ENCODE measurements at places on chromosomes 2 and 18.
A peak's percentile ranks its signal among the peaks of the same experiment; 100 is the strongest.

DNA sequence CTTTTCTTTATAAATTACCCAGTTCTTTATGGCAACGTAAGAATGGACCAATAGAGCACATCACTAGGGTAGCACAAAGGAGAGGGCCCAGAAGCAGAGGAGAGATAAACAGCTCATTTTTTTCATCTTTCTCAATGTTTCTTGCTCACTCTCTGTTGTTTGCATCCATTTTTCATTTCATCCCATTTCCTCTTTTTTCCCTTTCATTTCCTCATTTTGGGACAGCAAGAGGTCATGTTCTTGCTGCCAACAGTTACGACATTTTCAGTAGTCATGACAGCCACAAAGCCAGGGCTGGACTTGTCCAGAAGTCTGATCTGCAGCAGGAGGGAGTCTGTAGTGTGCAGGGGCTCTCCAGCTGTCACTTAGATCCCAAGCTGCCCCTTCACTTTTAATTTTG, 52.7 kb upstream of the CYP1B1 start:
- DNase-seq: no peak

- no peak for DNase-seq
Observed at GRCh38 chr2:145012214-145012670, 492.3 kb upstream of the ZEB2 start.

DNA sequence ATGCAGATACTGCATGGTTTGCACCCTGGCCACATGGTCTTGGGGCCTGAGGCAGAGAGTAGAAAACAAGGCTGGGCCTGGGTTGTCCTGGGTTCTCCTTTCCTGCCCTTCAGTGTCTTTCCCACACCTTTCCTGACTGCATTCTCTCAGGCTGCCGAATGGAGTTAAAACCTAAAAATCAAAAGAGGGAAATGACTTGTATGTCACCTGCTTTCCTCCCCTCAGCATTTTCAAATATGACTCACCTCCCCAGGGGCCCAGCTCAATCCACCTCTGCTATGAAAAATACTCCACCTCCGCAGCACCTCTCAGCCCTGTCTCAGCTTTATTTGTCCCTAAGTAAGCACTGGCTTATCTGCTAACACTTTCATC, 457.8 kb upstream of the MEX3C start:
- DNase-seq: no peak

- no peak for DNase-seq
Observed at GRCh38 chr18:57787068-57787685, 15.9 kb downstream of the ATP8B1 start.

DNA sequence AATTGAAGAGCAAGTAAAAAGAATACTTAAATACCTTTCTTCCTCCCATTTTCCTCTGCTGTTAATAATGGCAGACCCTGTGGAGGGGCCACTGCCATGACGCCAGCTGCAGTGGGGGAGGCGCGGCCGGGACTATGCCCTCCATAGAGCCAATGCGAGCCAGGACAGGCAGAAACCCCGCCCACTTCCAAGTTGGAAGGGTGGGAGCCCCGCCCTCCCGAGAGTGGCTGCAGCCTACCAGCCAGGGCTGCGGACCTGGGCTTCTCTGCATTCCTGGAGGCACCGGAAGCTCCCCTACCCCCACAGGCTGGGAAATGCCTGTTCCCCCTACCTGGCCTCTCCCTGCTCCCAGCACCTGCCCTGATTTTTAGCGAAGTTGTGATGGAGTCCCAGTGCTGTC, 439.4 kb upstream of the CDH19 start:
- no peak for DNase-seq

GRCh38 chr2:237256887-237257286, 157.1 kb downstream of the COL6A3 start:
- DNase-seq: no peak

GRCh38 chr18:62586781-62587487, 64.1 kb downstream of the ZCCHC2 start:
- DNase-seq: no peak

- DNase-seq: no peak
Observed at GRCh38 chr2:18918280-18918679, 328.9 kb upstream of the NT5C1B start.

- DNase-seq: no peak
Observed at GRCh38 chr2:11404376-11405073, 60.1 kb upstream of the ROCK2 start.

DNA sequence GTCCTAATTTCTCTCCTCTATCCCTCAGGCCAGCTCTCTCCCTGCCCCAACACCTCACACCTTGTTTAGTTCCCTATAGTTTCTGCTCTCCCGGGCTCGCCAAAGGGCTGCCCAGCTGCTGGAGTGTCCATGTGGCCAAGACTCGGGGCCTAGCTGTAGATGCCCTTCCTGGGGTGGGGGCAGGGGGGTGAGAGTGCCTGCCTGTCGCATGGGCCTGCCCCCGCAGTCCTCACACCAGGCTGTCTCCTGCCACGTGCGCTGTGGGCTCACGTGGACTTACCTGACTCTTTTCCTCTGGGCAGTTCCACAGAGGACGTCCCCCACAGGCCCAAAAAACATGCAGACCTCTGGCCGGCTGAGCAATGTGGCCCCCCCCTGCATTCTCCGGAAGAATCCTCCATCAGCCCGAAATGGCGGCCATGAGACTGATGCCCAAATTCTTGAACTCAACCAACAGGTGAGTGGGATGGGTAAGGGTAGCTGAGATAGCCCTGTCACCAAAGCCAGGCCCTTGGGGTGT, 7.4 kb upstream of the TMEM214 start:
- DNase-seq: no peak

DNA sequence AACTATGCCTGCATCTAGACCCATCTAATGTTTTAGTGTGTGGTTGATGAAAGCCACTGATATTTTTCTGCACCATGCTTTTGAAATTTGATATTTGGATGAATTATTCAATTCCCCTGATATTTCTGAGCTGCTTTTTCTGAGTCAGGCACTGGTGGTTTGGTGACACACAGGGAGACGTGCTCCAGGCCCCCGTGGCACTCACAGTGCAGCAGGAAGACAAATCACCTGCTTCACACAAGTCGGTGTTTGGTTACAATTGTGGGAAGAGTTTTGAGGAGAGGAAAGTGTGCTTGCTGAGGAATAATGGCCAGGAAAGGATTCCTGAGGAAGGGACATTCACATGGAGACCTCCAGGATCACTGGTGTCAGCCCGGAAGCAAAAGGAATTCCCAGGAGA, 179.7 kb downstream of the ACKR3 start:
- no peak for DNase-seq

DNA sequence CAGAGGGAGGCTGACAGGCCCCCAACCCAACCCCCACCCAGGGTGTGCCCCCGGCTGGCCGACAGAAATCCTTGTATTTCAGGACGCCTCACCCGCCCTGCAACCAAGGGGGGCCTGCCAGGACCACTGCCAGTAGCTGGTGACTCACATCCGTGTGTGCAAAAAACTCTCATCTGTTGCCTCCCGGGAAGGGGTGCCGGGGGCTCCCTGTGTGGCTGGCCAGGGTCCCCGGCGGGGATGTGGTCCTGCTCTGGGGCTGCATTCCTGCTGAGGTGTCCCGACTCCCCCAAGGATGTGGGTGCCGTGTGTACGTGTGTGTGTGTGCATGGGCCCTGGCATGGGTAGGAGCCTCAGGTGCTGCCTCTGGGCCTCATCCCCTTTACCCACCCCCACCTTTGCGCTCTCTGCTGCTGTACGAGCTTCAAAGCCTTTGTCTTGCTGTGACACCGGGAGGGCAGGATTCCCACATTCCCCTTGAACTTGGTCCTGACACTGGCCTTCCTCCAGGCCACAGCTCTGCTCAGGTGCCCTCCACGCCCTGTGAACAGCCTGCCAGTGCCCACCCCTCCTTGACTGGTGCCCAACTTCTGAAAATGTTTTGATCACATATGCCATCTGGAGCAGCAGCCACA, 226.3 kb upstream of the HDAC4 start:
- DNase-seq: no peak

- DNase-seq: no peak
Observed at GRCh38 chr18:36337679-36338402, 40.3 kb downstream of the FHOD3 start.

DNA sequence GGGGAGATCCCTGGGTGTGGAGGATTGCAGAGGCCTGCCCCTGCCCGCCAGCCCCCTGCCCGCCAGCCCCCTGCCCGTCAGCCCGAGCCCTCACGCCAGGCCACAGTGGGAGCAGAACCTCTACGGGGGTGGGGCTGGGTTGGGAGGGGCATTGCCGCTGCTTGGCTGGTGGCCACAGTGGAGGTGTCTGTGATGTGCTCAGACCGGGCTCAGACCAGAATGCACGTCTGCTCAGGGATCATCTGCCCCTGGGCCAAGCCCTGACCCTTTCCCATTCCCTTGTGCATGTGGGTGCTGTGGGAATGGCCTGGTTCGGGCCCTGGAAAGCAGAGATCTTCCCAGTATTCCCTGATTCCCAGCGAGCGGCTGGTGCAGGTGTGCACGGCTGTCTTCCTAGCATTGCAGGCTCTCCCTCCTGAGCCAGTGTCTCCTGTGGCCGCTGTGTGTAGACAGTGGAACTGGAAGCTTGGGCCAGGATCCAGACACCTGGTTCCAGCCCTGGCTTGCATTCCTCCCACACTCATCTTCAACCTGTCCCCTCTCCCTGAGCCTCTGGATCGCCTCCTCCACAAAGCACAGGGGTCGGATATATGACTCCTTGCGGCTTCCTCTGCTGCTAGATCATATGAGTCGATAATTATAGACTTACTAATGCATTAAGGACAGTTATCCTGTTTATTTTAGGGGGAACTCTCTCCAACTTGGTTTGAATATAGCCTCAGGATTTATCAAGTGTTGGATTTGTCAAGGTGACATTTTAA, 161.6 kb downstream of the LDLRAD4 start:
- no peak for DNase-seq

- no peak for DNase-seq
Observed at GRCh38 chr2:144448389-144449027, 71.4 kb downstream of the ZEB2 start.

- DNase-seq: no peak
Observed at GRCh38 chr2:88131201-88131998, 3.5 kb upstream of the FABP1 start.

- DNase-seq: peak; percentile 78
Observed at GRCh38 chr2:189150033-189150432, 29.5 kb downstream of the COL5A2 start.

DNA sequence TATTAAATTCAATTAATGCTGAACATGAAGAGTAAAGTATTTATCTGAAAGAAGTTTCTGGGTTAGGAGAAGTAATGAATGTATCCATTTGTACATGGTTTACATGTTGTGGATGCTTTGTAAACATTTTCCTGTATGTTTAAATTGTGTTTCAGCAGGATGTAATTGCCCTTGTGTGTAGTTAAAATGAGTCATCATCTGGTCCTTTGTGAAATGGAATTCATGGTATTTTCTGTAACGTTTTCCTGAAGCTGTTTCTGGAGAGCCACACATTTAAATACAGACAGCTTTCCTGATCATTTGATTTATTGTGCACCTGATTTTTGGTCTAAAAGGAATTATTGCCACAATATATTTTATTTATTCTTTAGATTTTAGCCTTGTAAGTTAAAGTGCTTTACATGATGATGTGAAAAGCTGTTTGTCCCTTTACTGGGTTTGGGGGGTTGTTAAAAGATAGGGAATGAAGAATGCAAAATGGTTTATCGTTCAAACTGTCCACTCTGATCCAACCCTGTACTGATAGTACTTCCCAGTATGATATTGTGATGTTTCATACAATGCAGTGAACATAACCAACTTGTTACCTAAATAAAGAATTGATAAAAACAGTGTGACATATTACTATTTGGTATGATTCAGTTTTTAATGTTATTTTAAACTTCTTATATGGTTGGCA, 41.7 kb upstream of the SLC3A1 start:
- peak; percentile 41 for DNase-seq

GRCh38 chr18:62531078-62531477, 8.3 kb downstream of the ZCCHC2 start:
- peak; percentile 32 for DNase-seq

GRCh38 chr2:133171393-133172004, 396.8 kb downstream of the NCKAP5 start:
- DNase-seq: peak; percentile 79

DNA sequence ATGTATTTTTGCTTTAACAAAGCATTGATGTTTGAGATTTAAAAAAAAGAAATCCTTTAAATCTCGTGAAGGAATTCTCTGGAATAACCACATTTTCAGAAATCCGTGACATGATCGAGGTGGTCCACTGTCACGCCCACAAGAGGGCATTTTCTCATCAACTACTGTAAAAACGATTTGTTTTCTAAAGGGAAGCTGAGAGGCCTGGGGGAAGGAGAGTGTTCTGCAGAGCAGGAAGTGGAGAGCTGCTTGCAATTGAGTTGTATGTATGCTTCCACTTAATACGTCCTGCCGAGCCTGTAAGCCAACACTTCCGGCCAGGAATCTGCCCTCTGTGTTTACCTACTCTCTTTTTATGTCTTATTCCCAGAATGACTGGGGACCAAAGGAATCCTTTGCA, 19.4 kb downstream of the KLHL29 start:
- DNase-seq: peak; percentile 90

GRCh38 chr18:56975276-56975675, 171.6 kb upstream of the BOD1L2 start:
- no peak for DNase-seq
